ENCODE measurements at places on chromosomes 7 and 10.

GRCh38 chr10:120495226-120496009 lies 38.4 kb downstream of the PLPP4 start:
- DNase-seq: no peak

GRCh38 chr10:14215641-14216040 lies 115.1 kb downstream of the FRMD4A start:
- DNase-seq: no peak

GRCh38 chr10:8069627-8070026 lies 15.1 kb downstream of the GATA3 start:
- DNase-seq: no peak

- DNase-seq: no peak
These were observed 156.2 kb downstream of the PLPP4 start for GRCh38 chr10:120613180-120613579.

DNA sequence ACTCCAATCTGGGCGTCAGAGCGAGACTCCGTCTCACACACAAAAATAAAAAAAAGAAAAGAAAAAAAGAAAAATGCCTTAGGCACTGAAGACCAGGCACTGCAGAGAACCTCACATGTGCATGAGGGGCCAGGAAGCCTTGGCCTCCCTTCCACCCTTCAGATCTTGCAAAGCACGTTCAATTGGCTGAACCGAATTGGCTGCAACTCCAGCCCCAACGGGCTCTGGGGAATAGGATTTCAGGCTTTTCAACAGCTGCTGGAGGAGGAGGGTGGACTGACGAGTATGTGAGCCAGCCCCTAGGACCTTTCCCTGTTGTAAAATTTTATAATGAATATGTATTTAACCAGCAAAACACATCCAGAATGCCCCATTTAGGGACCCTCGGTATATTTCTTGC lies 16.7 kb downstream of the TMEM120A start:
- no peak for DNase-seq

DNA sequence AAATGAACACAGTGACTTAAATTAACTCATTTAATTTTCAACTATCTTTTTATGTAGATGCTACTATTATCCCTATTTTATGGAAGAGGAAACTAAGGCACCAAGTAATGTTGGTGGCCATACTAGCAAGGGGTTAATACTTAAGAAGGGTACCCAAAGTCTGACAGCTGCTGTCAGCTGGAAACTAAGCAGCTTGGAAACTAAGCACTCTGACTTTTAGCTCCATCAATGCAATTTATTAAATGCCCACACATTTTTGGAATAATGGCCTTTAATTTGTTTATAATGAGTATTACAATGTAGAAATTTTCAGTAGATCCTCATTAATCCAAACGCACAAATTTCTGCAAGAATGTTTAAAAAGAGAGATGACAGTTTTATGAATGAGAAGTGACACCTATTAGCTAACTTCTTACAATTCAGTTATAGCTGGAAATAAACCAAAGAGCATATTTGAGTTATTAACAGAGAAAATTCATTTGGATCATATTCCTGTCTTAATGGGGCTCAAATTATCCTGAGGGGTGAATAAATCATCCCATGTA lies 483.1 kb upstream of the MBL2 start:
- no peak for DNase-seq

DNA sequence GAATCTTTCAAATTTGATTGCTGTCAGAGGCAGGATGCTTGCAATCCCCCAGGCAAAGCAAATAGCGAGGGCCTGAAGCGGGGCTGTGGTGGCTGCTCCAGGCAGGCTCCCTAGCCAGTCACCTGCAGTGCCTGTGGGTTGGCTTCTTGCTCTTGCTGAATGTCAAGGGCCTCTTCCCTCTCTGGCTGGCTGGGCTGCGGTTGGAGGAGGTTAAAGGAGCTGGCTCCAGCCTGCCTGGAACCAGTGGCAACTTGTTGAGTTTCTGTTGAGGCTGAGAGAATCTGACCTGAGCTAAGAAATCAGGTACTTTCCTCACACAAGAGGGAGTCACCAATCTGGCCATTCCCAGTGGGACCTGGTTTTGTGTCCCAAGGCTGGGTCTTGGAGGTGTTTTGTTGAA lies 134.7 kb downstream of the TMEM178B start:
- no peak for DNase-seq

- DNase-seq: no peak
These were observed 35.9 kb upstream of the CYP2C9 start for GRCh38 chr10:94902570-94902969.

DNA sequence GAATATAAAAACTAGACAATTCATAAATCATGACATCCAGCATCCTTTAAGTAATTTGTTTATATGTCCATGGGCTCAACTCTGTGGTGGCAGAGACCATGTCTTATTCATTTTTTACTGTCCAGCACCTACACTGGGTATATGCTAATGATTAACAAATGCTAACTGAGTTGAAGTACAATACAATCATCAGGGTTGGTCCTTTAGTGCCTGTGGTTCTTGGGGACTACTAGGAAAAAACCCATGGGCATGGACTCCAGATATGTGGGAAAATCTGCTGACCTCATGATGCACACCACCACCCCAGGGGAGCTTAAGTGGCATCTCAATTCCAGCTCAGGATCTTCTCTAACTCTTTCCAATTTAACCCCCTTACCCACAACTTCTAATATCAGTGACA lies 85.3 kb upstream of the YAE1 start:
- no peak for DNase-seq

DNA sequence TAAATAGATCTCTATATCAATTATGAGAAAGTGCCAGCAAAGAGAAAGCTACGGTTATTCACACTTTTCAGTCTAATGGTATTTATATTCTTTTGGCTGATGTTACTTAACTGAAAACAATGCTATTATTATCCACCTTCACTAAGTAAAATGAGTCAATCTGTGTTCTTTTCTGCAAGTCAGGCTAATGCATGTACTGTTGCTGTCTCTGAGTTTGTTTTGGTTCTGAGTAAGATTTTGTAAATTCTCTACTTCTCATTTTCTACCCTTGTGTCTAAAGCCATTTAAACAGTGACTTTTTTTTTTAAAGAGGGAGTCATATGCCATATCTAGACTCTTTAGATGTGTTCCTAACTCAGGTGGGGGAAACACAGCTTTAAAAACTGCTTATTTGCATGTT lies 7.5 kb downstream of the VWC2 start:
- DNase-seq: no peak

DNA sequence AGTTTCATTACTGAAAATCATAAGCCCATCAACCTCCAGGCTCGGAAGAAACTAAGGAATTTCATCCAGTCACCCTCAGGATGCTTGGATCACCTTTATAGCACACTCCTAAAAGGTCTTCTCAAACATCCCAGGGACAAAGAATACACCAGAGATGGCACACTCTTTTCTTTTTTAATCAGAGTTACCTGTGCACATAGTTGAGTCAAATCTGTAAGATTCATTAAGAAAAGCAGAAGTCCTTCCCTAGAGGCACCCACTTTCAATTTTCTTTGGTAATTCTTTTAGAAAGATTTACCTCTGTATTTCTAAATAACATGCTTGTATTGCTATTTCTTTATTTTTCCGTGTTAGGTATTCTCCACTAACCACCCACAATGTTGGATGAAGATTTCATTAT lies 50.6 kb upstream of the IL6 start:
- DNase-seq: no peak

DNA sequence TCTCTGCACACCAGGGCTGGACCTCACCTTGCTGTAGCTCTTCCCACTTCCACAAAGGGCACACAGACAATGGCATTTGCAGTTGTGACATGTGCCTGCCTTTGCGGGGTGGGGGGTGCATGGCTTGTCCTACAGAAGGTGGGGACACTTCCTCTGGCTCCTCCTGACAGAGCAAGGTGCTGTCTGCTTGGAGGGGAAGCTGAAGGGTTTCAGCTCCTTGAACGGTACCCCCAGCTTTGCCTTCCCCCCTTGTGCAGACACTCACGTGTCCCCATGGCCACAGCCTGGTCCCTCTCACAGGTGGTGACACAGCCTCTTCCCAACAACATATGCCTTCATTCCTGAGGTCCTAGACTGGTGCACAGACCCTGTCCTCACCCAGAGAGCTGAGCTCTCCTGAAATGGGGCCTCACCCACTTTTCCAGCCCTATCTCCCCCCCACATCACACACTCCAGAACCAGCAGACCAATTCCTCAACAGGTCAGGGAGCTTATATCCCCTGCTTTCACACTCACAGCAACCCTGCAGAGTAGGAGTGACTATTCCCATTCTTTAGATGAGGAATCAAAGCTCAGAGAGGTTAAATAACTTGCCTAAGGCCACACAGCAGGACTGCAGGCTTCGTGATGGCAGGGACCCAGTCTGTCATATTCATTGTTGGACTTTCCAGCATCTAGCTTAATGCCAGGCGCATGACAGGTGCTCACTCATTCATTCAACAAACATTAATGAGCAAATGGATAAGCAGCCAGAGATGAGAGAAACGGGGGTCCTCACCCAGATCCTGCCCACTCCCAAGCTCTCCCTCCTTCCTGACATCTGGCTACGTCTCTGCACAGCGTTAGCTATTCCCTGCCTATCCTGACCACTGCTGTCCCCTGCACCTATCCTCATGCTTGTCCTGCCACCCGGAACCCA lies 44.4 kb downstream of the PARP12 start:
- no peak for DNase-seq

DNA sequence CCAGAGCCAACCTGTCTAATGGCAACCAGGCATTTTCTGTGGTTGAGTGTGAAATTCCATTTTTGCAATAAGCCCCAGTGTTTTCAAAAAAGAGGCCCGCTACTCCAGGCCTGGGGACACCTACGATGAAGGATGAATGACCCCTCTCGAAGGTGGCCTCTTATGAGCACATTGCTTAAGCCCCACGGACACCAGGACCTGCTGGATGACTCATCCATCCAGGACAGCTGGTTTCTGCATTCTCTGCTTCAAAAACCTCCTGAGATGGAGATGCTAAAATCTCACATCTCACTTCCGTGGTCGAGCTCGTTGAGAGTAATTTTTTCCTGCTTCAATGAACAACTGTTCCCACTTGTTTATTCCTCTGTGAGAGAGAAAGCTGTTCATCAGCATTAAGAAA lies 150.2 kb upstream of the FZD8 start:
- no peak for DNase-seq

DNA sequence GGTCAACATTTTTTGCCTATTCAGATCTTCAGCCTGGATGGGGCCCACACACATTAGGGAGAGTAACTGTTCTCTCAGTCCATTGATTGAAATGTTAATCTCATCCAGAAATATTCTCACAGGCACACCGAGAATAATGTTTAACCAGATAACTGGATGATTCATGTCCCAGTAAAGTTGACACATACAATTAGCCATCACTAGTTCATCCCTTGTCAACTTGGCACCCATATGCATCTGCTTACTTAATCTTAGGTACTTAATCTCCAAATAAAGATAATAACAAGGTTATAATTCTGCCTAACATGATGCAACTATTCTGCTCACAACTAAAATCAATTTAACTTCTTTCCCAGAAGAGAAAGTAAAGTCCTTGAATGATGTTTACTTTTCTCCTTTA lies 502.6 kb downstream of the ADRA2A start:
- no peak for DNase-seq

GRCh38 chr10:130656582-130657133 lies 520.5 kb downstream of the GLRX3 start:
- DNase-seq: no peak

- DNase-seq: no peak
These were observed 25.3 kb downstream of the PRSS2 start for GRCh38 chr7:142796001-142796500.

DNA sequence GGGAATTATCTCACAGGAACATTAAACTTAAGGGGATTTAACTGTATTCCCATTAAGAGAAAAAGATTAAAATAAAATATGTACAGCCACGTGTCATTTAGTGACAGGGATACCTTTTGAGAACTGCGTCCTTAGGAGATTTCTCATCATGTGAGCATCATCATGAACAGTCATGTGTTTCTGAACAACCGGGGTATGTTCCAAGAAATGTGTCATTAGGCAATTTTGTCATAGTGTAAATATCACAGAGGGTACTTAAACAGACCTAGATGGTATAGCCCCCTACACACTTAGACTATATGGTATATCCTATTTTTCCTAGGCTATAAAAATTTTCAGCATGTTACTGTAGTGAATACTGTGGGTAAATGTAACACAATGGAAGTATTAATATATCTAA lies 840.3 kb downstream of the CNTNAP2 start:
- no peak for DNase-seq

DNA sequence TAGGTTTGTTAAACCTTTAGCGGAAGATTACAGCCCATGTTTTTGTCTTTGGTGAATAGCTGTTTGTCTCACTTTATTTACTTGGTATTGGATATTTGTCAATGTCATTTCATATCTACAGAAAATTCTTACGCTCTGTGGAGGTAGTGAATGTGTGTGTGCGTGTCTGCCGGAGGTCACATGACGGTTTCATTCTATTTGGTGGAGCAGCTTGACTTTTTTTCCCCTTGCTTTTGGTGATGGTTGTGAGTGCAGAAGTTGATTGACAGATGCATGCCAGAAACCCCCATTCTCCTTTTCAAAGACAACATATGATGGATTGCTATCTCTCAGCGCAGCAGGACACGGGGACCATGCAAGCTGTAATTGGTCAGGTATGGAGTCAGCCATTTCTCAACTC lies at the start of gene POU6F2:
POU6F2 (plus strand) TSS at position 225 of the 400 bp plus-strand sequence; CDS start at position 270, 45 bp downstream.
- no peak for DNase-seq

DNA sequence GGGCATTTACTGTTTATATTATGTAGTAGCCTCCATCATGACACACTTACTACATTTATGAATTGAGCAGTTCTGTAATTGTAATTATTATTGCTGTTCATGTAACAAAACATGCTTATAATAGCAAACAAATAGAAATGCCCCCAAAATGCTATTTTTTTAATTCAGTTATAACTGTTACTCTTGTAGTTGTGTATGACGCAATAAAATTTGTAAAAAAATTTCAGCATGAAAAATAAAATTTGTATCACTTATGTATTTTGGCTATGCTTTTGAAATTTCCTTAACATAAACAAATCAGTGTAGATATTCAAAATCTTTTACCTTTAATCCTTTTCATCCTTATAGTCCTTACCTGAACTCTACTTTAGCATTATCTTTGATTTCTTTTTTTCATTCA lies 25.9 kb downstream of the TMEM106B start:
- no peak for DNase-seq

DNA sequence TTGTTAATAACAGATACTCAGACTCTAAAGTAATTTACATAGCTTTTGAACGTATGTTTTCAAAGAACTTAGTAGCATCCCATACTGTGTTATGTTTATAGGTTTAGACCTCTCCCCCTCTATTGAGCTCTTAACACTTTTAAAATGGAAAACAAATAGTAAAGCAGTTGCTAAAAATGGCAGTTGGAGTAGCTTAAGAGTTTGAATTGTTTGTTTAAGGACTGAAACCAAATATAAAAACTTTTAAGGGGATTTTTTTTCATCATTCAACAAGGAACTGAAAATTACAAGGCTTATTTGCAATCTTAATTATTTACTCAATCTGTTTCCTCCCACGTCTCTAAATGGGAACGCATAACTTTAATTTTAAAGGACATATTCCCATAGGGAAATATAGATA lies 1.6 kb upstream of the SPAG6 start:
- DNase-seq: no peak

DNA sequence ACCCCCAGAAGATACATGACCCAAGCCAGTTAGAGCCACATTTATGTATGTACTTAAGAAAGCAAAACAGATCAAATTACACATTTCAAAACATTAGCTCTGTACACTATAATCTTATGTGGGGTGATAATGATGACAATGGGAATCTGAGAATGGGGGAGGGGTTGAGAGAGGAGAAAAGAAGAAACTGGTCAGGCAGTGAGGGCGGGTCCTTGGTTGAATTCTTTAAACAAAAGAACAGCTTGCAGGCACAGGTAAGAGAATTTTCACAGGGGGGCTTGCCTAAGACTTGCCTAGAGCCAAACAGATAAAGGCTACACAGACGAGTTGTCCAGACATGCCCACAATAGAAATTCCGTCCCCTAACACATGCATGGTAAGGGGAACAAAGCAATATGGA lies 76.8 kb upstream of the PTER start:
- no peak for DNase-seq
